ENCODE measurements at places on chromosomes 12 and 14. TPM values are rescaled to one million over a fixed set of nuclear protein-coding genes. Genes with fewer than 3 reads are reported as not detected.

Gene AMIGO2
- 138 TPM for total RNA-seq

- DNase-seq: peak; percentile 17
Observed at GRCh38 chr14:54712465-54713200, 145.7 kb downstream of the SAMD4A start.

Gene ASB2
- total RNA-seq: not detected

Gene ALX1
- not detected for total RNA-seq

GRCh38 chr14:83826838-83827237, 1703.1 kb upstream of the FLRT2 start:
- peak; percentile 74 for DNase-seq

Gene DACT1
- total RNA-seq: 0.30 TPM

DNA sequence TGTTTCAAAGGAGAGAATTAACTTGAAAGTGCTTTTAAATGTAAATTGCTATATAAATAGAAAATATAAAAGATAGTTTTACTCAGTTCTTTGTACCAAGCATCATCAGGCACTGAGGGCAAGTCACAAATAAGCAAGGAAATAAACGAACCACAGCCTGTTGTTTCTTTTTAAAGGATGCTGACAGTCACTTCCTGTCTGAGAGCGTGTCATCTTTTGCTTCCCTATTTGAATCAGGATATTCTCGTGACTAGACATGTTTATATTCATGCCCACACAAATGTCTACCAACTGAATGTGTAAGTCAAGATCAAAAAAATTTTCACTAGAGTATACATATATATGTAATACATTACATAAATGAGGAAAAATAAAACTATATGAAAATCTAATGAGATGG, 31.4 kb upstream of the SLC2A13 start:
- DNase-seq: peak; percentile 67
